ENCODE measurements at places on chromosomes 6 and 20.

- DNase-seq = no peak
These were observed 1.8 kb upstream of the PRDM1 start for GRCh38 chr6:106084106-106084988.

DNA sequence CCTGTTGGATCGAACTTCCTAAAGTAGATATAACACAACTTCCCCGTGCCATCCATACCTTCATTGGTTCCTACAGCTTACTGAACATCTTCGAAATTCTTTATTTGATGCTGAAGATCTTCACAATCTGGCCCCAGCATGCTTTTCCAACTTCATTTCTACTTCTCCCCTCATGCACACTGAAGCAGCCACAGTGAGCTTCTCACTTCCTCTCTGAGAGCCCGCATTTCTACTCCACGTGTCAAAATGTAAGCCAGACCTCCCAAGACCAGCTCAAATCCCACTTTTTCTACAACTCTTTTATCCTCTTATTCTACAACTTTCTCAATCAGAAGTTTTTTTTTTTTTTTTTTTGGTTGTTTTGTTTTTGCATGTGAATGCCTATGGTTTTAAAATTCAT, 254.7 kb downstream of the GMPR start:
- DNase-seq = no peak

- peak; percentile 71 for DNase-seq
These were observed 63.0 kb downstream of the IGF2R start for GRCh38 chr6:160031871-160032270.

GRCh38 chr6:142878407-142878806, 66.6 kb downstream of the HIVEP2 start:
- no peak for DNase-seq

- DNase-seq = no peak
These were observed 184.8 kb upstream of the SASH1 start for GRCh38 chr6:148157841-148158240.

DNA sequence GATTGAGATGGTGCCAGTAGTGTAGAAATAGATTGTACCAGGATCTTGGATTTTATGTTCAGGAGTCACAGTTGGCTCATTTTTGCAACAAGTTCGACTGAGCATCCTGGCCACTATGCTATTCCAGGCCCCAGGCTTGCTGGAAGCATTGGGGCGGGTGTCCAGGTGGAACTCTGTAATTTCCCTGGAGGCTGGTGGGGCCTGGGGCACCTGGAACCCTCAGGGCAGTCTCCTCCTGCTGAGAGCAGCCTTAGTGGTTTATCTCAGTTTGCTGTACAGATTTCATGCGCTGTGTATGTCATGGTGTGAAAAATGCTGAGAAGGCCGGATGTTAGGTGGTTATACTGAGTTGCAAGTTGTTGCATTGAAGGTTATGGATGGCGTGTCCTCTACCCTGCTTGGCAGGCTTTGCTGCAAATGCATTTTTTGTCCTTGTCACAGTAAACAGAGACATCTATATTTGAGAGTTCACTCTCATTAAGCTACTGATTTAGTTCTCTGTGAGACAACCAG, 135.1 kb upstream of the MYLIP start:
- DNase-seq = no peak

DNA sequence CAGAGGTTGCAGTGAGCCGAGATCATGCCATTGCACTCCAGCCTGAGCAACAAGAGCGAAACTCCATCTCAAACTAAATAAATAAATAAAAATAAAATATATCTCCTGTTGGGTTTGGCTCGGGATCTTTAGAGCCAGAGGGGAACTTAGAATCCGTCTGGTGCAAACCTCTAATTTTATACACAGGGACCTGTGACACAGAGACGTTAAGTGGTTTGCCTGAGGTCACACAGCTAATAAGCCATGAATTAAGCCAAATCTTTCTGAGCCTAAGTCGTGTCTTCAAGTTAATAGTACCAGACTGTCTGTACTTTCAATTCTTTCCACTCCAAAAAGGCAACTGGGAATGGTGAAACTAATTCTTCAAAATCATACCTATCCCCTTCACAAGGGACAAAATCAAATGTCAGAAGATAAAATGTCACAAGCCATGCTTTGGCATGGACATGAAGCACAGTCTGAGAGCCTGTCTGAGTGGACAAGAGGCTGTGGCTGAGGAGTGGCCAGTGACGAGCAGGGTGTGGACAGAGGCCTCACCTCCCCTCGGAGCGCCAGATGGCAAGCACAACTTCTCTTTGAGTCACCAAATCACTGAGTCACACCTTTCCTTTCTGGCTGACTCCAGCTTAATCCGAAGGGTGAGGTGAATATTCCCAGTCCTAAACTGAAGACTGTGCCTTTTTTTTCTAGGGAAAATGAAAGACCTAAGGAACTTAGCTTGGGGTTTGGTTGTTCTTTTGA, 177.4 kb downstream of the TFAP2A start:
- no peak for DNase-seq

DNA sequence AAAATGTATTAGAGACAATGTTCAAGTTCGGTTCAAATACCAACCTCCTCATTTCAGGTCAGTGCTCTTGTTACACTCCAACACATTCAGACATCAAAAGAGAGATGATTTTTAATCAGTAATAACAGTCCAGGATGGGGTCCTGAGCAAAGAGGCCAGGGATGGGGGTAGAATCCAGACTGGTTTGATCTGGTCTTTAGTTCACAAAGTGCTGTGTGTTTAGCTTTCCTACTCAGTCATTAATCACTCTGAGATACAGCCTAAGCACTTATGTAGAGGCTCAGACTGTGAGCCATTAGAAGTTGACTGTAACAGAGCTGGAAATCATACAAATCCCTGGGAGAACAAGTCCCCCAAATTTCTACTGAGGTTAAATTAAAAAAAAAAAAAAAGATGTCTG, 241.6 kb downstream of the PTPRK start:
- DNase-seq = no peak

DNA sequence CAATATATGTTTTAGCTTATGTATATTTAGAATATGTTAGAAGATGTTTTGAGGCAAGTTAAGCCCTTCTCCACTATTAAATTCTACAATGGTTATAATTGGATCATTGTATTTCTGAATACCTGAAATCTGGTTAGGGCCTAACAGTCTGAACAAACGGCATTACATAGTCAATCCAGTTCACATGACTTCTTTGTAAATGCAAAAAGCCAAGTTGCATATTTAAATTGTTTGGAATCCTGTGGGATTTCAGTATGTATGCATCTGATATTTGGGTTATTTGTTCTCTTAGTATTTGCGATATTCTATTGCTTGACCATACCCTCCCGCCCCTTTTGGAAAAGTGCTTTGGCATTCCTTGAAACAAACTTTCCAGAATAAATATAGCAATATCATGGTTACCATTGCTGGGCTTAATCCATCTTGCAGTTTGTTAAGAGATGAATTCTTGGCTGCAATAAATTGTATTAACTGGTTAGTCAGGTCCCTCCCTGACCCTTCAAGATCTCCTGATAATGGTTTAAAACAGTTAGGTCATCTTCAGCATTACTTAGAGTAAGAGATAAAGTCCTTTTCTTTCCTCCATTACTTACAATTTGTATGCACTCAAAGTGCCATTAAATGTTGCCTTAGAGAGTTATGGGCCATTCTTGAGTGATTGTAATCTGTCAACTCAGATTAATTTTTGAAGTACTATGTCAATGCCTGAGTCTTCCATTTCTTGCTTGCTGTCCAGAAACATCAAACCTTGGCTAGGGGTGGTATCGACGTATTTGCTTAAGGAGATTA, 36.5 kb downstream of the LRRC1 start:
- DNase-seq = no peak

GRCh38 chr6:68024570-68025269, 610.4 kb upstream of the ADGRB3 start:
- no peak for DNase-seq

GRCh38 chr6:155943635-155944034, 488.0 kb upstream of the NOX3 start:
- DNase-seq = no peak

- DNase-seq = no peak
These were observed 2.5 kb upstream of the PPP2R5D start for GRCh38 chr6:42981836-42982235.

DNA sequence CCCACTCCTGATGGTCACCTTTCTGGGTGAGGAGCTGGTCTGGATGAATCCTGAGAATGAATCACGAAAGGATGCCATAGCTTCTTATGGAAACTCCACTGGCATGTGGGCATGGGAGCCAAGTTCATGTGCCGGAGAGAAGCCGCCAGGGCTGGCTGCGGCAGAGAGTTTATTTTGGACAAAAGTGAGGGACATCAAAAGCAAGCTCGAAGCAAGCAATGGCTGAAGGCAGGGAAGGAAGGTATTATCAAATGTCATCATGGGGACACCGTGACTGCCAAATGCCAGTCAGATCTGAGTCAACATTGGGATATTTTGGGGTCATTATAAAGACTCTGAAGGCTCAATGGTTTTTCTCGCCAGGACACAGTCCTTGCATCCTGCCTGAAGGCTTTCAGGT, 249.1 kb downstream of the QKI start:
- no peak for DNase-seq

- DNase-seq = no peak
These were observed 262.1 kb downstream of the HACE1 start for GRCh38 chr6:104597541-104598050.

DNA sequence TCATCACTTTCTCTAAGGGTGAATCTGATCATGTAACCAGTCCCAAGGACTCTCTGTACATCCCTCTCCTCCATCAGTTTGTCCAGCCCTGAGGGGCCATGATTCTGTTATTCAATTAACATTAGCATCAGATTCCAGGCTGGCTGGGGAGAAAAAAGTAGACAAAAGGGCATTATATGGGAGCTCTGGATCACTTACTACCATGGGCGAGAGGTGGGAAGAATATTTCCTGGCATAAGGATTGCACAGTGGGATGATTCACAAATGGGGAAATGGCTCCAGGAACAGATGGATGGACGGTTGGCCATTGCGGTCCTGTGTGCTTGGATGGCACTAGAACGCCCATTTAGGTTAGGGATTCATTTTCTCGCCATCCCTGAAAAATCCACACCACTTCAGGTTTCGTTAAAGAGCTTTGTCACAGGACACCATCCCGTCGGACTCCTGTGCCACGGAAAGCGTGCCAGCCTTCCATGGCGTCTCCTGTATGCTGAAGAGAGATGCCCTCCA, 112.6 kb downstream of the THBS2 start:
- no peak for DNase-seq

DNA sequence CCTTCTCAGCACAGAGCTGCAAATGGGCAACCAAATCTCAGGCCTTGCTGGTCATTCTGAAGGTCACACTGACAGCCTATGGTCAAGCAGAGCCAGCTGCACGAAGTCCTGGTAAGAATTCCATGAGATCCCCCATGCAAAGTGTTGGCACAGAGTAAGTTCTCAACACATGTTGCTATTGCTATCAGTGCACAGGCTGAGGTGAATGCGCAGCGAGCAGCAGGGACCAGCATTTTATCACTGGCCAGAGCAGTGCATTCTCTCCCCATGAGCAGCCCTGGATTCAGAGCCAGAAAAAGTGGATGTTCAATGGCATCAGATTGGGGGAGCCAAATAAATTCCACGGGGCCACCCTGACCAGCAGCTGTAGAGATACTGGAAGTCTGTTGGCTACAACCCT, 44.1 kb upstream of the TOP1 start:
- no peak for DNase-seq

GRCh38 chr20:62080249-62080990, 14.7 kb upstream of the TAF4 start:
- DNase-seq = no peak

DNA sequence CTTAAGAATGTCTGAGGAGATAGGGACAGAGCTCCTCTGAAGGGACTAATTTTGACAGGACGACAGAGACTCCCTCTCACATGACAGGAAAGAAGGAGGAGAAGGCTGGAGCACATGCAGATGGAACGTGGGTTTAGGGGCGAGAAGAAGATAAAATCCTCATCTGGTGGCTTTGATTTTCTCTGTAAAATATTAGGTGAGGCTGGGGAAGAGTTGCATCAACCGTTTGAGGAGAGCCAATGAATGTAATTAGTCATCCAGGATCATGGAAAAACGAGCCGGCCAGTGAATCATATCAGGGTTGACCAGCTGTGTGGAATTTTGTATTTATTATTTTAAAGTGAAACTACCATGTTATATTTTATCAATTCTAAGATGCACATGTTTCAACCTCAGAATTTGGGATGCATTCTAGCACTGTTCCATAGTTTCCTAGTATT, 46.9 kb upstream of the ADGRF4 start:
- no peak for DNase-seq

GRCh38 chr6:32294566-32294965, 70.7 kb upstream of the NOTCH4 start:
- DNase-seq = no peak

DNA sequence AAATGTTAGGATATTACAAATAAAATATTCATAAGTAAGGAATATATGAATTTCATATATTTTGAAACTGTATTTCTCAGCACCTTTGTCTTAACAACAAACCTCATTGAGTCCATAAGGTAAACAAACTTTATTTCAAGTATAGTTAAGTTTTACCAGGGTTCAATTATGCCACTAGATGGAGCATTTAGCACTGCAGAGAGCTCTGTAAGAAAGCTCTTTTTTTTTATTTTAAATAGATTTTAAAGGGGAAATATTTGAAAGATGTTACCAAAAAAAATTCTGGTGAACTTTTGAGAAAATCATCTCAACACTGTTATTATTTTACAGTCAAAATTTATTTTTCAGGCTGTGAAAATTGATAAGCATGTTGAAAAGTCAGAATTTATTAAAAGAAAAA, 955.2 kb upstream of the EYS start:
- DNase-seq = no peak

- no peak for DNase-seq
These were observed 5.1 kb upstream of the GTSF1L start for GRCh38 chr20:43731927-43732326.

All from hematopoietic multipotent progenitor cell treated with erythropoietin and hydrocortisone succinate and interleukin-3 and kit ligand, for 15 days (in vitro differentiated cells).